ENCODE measurements at places on chromosomes 6 and 20.

- DNase-seq: no peak
Measured at GRCh38 chr6:35648203-35648602, 40.5 kb downstream of the FKBP5 start.

DNA sequence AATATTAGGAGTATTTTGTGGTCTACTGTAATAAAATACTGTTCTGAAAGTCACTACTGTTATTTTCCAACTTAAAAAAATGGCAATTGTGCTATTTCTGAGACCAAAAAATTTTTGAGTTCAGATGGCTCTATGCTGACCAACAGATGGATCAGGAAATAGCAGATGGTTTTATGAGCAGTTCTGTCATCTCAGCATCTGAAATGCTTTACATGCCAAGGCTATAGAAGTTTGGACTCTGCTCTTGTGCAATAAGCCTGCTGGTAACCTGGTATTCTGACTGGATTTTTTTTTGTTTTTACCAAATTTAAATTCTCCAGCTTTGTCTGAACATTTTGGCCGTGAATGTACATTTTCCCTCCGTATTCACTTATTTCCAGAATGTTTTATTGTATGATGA lies 1127.5 kb downstream of the GRIK2 start:
- no peak for DNase-seq

- DNase-seq: no peak
Measured at GRCh38 chr20:38969708-38970107, 7.6 kb downstream of the DHX35 start.

DNA sequence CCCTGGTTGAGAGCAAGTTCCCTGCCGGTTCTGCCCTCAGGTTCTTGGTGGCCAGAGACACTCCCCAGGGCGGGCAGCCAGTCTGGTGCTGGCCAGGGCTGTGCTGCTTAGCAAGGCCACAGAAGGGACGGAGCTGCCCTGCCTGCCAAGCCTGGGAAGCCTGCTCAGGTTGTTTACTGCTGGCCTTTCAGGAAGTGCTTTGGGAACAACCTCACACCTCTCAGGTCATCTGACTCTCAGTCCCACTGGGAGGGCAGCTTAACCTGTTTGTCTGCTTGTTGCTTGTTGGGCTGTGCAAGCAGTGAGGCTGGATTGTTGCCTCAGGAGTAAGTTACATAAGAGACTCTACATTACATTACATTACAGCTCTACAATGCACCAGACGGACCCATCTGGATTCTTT lies 75.8 kb upstream of the AFDN start:
- no peak for DNase-seq
